ENCODE measurements at places on chromosomes 2 and 18.

- DNase-seq: no peak
Observed at GRCh38 chr2:75556679-75557366, 3.9 kb downstream of the EVA1A start.

DNA sequence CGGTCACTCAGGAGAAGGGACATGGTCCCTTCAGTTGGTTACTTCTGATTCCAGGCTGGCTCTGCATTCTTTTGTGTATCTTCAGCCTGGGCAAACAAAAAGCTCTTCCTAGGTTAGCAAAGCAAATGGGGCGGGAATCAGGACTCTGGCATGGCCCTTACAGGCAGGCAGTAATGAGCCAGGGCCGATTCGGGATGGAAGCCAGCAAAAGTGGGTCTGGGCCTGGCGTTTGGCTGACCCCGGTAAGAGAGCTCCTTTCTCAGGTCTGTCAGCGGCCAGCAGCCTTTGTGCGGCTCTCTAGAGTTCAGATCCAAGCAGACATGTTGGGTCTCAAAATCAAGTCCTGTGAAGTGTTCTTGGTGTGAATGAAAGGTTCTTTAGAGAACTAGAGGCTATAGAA, 81.5 kb upstream of the EML6 start:
- DNase-seq: no peak

DNA sequence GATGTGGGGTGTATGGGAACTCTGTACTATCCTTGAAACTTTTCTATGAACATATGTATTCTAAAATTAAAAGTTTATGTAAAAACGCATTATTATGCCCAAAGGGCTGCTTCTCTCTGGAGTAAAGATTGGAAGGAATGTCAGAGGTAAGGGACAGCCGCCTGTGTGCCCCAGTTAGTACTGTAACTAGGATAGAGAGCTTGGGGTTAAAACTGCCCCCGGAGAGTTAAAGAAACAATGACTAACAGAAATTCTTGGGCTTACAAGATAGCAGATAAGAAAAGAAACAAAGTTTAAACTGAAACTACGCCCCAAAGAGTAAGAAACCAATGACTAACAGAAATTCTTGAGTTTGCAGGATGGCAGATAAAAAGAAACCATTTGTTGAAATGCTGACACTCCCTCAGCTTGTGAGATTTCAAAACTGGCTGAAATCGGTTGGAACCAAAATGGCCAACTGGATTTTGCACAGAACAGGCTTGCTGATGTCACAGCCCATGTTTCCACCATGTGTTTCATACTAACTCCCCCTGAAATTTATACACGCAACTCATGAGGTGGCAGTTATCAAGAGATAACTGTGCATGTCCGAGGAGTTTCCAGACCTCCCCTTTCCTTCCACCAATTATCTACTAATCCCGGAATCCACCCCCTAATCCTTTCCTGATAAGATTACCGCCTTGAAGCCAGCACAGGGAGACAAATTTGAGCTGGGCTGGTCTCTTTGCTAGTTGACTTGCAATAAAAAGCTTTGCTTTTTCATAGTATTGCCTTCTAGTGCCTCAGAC, 8.7 kb upstream of the TXNDC2 start:
- peak; percentile 45 for DNase-seq

DNA sequence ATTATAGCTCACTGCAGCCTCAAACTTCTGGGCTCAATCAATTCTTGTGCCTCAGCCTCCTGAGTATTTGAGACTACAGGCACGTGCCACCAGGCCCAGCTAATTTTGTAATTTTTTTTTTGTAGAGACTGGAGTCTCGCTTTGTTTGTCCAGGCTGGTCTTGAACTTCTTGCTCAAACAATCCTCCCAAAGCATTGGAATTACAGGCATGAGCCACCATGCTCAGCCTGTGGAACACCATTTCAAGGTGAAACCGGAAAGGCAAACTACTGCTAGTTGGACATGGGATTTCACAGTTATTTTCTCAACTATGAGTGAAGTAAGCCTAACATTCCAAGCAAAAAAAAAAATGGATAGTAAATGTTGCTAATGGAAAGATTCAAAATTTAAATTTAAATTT, 20.9 kb upstream of the TGIF1 start:
- DNase-seq: no peak

DNA sequence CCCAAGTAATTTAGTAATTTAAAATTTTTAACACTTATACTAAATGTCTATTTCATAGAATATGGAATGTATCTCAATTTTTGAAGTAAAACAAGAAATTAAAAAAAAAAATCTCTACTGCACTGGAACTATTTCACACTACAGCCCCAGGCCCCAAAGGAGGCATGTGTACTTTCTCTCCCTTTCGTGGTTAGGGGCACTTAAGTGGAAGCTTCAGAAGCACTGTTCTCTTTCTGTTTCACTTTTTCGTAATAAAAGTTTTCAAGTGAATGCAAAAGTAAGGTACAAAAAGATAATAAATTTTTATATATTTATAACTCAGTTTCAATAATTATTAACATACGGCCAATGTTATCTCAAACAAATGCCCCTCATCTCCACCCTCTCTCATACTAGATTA, 123.8 kb upstream of the STON1 start:
- DNase-seq: no peak

DNA sequence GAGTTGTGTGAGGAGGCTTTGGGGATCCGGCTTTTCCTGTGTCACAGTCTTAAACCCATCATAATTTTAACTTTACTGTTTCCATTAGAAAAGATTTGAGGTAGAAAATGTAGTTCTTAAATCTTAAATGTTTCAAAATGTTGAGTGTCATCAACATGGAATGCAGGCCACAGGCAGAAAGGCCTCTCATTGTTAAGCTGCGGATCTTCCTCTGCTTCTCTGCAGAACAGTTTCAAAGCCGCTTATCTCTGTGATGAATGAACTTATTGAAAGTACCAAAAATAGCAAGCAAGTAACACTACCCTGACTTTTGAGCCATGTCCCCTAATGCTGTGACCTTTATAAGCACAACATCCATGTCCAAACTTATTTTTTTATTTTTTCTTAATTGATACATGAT, 1645.8 kb downstream of the DPP10 start:
- DNase-seq: no peak

GRCh38 chr2:80151651-80152050, 152.9 kb downstream of the LRRTM1 start:
- no peak for DNase-seq

GRCh38 chr2:218264773-218265561, 4.2 kb downstream of the GPBAR1 start:
- no peak for DNase-seq

DNA sequence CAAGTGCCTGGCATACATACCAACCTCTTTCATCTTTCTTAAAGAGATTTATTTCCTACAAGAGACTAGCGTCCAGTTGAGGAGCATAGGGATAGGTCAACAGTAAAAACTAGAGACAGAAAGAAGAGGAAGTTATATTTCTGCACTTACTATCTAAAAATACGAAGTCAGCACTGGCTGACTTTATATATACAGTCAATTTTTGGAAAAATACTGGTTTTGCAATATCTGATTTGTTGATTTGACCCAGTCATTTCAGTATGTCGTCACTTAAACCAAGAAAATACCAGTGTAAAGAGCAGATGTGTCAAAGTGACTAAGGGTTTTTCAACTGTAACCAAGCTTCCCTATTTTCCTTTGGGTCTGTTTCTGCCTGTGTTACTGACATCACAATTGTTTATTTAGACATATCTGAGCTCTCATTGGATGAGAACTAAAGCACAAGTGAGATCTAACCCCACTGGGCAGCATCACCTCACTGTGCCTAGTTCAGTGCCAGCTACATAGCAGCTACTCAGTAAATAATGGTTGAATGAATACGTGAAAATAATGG, 23.0 kb downstream of the CYTIP start:
- DNase-seq: peak; percentile 81

DNA sequence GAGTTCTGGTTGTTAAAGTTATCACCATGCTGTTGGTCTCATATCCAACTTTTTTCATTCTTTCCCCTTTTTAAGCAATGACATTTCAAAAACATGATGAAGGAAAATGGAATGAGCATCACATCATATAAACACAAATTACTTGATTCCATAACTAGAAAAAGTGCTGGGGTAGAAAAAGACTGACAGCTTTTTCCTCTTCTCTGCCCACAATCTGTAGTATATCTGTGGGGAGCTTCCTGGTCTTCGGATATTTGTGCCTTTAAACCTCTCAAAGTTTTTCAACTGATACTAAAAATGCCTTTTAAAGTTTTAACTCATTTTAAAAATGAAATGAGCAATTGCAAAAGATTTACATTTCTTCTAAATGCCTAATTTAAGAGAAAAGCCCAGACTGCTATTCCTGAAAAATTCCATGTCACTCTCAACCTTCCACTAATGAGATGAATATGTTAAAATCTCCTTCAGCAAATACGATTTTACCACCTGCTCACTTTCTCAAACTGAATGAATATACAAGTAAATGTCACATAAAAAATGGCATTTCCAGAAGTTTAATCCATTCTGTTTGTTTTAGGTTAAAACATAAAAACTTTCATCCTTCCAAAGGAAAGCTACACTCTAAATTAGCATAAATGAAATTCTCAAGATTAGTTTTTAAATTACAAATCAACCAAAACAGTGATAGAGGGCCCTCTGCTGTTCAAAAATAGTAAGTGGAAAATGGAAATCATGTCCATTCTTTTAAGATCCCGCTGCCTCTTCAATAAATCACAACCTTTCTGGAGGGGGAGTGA, 2.1 kb downstream of the DNAH7 start:
- DNase-seq: peak; percentile 36

DNA sequence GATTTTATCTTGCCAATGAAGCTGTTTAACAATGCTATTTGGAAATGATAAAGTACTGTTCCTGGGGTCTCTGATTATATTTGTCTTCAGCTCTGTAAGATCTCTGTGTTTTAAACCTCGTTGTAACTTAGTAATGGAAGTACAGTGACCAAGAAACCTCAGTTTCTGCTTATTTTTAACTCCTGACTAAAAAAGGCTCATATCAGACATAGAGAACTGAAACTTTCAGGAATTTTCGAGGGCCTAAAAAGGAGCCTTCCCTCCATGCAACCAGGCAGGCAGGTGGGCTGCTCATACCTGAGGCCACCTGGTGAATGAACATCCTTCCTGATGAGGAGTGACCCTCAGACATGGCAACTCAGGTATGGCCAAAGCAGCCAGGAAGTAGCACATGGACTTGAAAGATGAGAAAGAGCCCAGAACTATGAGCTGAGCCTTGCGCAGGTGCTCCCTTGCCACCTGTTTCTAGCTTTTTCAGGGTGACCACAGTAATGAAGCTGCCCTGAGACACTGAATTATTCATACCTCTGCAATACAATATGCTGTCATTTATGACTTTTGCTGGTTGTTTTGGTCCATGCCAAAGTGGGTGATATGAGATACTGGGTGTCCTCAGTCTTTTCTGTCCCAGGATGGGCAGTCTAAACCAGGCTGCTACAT, 23.9 kb downstream of the MYO3B start:
- no peak for DNase-seq

DNA sequence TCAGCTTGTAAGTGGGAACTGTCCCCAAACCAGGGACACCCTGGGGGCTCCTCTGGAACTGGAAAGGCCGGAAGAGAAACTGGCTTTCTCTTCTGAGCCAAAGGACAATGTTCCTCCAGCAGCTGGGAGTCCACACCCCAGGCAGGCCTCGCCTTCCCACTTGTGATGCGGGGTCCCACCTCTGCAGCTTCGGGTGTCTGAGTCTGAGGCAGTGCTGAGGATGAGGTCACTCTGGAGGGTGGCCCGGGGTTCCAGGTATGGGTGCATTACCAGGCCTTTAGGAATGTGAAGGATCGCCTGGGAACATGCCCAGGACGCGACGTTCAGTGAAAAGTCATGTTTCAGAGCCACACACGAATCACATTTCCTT, 18.2 kb upstream of the BOK start:
- DNase-seq: no peak

GRCh38 chr18:76885001-76885400, 62.6 kb downstream of the ZNF236 start:
- no peak for DNase-seq

DNA sequence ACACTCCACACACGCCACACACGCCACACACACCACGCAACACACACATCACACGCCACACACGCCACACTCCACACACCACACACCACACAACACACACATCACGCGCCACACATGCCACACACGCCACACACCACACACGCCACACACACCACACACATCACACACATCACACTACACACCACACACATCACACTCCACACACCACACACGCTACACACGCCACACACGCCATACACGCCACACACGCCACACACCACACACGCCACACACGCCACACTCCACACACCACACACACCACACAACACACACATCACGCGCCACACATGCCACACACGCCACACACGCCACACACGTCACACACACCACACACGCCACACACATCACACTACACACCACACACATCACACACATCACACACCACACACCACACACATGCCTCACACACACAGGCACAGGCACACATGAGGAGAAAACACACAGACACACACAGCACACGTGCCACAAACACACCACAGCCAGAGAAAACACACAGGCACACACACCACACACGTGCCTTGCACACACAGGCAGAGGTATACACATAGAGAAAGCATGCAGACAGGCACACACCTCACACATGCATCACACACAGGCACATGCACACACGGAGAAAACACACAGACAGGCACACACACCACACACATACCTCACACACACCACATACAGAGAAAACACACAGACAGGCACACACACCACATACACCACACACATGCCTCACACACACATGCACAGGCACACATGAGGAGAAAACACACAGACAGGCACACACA, 241.5 kb upstream of the MYT1L start:
- no peak for DNase-seq

DNA sequence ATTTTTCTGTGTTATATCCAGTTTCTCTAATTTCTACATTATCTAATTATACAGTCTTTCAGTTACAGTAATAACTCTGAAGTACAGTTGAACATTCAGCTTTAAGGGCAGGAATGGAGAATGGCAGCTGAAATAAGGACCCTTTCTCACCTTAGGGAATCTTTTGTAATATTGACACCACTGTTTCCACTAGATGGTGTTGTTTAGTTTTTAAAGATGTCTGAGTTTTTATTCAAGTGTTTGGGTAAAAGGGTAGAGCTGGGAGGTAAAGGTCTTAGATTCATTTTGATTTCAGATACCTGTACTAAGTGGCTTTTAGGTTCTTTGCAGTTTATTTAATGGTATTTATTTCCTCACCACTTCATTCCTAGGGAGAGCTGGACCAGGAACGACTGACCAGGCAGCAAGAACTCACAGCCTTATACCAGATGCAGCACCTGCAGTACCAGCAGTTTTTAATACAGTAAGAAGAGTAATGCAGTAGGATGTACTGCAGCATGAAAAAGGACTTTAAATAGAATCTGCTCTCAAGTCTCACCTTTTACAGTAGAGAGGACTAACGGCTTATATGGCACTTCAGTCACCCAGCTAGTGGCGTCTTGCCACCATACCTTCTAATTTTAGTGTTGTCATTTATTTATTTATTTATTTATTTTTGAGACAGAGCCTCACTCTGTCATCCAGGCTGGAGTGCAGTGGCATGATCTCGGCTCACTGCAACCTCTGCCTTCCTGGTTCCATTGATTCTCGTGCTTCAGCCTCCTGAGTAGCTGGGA, 33.2 kb upstream of the KCNJ13 start:
- no peak for DNase-seq
